ENCODE measurements at places on chromosomes 12 and 14.

- DNase-seq = no peak
These were observed 30.8 kb downstream of the NTN4 start for GRCh38 chr12:95759718-95760117.

DNA sequence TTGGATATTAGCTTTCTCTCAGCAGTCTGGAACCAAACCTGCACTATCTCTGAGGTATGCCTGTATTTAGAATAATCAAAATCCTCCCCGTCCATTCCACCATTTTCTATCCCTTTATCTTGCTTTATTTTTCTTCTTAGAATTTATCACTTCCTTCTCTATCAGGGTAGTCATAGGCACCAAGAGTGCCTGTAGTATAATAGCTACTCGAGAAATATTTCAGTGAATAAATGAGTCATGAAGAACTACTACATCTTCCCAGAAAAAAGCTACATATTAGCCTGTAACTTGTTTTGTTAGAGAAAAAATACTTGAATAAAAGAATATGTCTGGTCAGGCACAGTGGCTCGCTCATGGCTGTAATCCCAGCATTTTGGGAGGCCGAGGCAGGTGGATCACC is 4.3 kb downstream of the SLC2A14 start:
- no peak for DNase-seq

DNA sequence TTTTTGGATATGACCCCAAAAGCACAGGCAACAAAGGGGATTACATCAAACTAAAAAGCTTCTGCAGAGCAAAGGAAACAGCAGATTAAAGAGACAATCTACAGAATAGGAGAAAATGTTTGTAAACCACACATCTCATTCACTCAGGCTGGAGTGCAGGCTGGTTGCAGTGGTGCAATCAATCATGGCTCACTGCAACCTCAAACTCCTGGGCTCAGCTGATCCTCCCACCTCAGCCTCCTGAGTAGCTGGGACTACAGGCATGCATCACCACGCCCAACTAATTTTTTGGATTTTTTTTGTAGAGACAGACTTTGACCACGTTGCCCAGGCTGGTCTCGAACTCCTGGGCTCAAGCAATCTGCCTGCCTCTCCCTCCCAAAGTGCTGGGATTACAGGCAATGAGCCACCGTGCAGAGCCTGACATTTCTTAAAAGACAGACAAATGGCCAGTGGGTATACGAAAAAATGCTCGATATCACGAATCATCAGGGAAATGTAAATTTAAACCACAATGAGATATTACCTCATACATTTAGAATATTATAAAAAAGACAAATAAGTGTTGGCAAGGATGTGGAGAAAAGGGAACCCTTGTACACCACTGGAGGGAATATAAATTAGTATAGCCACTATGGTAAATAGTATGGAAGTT is 9.8 kb downstream of the NCKAP5L start:
- no peak for DNase-seq

DNA sequence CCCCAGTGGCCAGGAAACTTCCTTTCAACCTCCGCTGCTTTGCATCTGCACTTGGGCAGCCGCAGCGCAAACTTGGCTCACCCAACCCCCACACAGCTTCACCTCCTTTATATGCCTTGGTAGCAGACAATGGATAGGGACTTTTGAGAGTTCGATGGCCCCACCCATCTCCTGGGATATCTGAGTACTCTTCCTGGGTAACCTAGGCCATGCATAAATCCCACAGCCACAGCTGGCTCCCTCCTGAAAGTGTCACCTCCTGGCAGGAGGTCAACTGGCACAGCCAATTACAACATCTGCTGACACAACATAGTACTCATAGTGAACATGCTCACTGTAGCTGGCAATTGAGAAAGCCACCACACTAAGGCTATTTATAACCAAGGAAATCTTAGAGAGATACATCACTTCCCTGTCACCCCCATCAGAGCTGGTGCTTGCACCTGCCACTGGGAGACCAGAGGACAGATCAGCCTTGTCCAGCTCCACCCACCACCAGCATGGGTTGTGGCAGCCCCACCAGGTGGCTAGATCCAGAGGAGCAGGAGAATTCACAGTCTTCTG is 410.0 kb downstream of the SYT1 start:
- no peak for DNase-seq

- no peak for DNase-seq
These were observed 5.1 kb downstream of the ARHGDIB start for GRCh38 chr12:14956024-14956891.

- no peak for DNase-seq
These were observed 5.8 kb upstream of the LTA4H start for GRCh38 chr12:96041181-96041580.

DNA sequence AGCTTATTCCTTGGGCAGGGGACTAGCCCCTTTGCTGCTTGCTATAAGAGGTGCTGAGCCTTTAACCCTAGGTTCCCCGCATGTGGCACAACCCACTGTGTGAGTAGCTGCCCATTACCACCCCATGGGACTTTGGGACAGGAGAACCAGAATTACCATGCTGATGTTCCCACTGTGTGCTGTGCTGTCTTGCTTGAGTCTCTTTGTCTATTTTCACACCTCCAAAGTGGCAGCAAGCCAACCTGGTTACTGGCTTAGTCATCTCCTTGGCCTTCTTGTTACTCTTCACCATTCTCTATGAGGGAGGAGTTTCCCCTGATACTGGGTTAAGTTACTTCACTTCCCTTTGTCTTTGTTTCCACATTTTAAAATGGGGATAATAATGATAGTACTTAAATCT is 73.4 kb upstream of the ETV6 start:
- no peak for DNase-seq
